ENCODE measurements at places on chromosomes 11 and 22.

- DNase-seq, result no peak
These were observed 37.6 kb downstream of the MS4A2 start for GRCh38 chr11:60125956-60126585.

- DNase-seq, result no peak
These were observed 8.2 kb downstream of the OSBP2 start for GRCh38 chr22:30702856-30703255.

DNA sequence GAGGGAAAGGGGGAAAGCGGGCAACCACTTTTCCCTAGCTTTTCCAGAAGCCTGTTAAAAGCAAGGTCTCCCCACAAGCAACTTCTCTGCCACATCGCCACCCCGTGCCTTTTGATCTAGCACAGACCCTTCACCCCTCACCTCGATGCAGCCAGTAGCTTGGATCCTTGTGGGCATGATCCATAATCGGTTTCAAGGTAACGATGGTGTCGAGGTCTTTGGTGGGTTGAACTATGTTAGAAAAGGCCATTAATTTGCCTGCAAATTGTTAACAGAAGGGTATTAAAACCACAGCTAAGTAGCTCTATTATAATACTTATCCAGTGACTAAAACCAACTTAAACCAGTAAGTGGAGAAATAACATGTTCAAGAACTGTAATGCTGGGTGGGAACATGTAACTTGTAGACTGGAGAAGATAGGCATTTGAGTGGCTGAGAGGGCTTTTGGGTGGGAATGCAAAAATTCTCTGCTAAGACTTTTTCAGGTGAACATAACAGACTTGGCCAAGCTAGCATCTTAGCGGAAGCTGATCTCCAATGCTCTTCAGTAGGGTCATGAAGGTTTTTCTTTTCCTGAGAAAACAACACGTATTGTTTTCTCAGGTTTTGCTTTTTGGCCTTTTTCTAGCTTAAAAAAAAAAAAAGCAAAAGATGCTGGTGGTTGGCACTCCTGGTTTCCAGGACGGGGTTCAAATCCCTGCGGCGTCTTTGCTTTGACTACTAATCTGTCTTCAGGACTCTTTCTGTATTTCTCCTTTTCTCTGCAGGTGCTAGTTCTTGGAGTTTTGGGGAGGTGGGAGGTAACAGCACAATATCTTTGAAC lies 6.8 kb downstream of the MALAT1 start:
- peak; percentile 25 for DNase-seq

DNA sequence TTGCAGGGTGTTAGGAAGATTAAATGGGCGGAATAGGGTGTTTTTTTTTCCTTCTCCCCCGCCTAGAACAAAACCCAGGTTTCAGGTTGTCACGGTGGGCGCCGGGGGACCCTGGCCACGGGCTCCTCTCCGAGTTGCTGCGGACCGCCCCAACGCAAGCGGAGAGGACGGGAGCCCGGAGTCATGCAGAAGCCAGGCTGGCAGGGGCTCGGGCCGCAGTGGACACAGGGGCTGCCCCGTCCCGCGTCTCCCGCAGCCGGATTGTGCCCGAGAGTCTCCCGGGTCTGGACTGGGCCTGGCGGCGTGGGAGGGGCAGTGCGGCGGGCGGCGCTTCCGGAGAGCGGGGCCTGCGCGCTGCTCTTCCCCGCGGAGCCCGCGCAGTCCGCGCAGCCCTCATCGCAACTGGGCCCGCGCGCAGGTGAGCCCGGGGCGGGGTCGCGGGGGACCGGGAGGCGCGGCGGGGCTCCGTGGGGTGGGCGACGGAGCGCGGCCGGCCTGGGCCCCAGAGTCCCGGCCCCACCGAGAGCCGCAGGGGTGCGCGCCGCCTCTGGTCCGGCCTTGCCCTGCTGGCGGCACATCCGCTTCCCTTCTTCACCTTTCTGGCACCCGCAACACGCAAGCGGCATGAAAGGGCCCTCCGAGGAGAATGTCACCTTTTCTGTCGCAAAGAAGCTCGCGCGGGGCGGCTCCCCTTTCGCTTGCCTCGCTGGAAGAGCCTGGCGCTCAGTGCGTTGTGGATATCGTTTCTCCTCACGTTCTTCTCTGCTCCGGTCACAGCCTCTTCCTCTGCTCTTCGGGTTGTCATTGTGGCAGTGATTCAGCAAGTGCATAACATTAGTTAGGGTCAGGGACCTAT lies at the start of gene TIRAP:
TSS of gene TIRAP (plus strand) at position 358 of the 856 bp plus-strand sequence. CDS start 7,802 bp downstream, outside the sequence.
- peak; percentile 60 for DNase-seq

GRCh38 chr22:20015971-20016733 lies 471 bp downstream of the ARVCF start:
- DNase-seq, result no peak
